ENCODE measurements at places on chromosomes 13 and 19. TPM values are rescaled to one million over a fixed set of nuclear protein-coding genes. Genes with fewer than 3 reads are reported as not detected.

Gene B3GNT3
- total RNA-seq: not detected

Gene SIGLEC5
- total RNA-seq: not detected

GRCh38 chr13:109608503-109608902 lies 177.9 kb downstream of the IRS2 start:
- no peak for DNase-seq

- no peak for DNase-seq
These were observed 55.6 kb downstream of the UFM1 start for GRCh38 chr13:38405216-38405615.

- DNase-seq: no peak
These were observed 3.3 kb upstream of the SLC39A3 start for GRCh38 chr19:2743099-2743498.

DNA sequence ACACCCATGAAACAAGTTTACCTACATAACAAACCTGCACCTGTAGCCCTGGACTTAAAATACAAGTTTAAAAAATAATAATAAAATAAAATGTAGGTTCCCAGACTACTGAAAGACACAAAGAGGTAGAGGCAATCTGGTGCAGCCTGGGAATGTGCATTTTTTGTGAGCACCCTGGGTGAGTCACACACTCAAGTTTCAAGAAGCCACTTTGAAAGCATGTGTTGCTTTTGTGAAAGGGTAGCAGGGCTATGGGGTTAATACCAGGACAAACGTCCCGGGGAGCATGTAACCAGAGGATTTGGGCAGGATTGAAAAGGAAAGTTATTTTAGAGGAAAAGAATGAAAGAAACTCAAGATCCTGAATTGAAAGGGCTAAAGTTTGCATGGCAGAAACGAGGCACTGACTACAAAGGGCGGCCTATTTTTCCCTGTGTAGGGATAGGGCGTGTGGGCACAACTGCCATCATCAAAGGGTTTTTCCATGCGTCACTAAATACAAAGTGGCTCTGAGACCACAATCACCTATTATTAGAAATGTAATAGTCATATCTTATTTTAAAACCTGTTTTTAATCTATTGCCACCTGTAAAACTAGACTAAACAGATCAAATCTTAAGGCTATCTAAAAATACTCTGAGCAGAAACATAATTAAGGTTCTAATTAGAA lies 314.9 kb downstream of the COG6 start:
- DNase-seq: no peak

DNA sequence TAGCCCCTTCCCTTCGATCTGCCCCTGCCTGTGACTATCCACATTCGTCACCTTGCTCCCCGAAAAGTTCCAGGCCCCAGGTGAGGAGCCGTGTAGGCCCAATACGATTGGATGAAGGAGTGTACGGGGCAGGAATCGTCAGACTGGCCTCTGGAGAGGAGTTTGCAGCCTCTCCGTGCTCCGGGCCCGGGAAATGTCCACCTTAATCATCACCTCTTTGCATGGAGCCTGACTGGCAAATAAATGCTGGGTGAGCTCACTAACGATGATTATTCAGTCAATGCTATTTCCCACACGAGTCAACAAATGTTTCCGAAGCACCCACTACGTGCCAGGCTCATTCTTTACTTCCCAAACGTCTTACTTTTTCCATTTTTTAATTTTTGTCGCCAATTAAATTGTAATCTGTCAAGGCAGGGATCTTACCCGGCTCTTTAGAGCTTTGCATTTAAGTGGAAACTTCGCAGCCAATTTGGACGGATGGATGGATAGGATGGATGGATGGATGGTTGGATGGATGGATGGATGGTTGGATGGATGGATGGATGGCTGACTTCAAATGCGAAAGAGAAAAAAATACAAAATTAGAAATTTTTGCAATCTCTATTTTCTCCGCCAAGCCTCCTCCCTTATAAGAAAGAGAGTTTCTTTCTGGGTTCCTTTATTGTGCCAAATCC lies 45.8 kb downstream of the TGDS start:
- DNase-seq: no peak

- no peak for DNase-seq
These were observed 10.5 kb upstream of the GPC6 start for GRCh38 chr13:93216122-93216521.

DNA sequence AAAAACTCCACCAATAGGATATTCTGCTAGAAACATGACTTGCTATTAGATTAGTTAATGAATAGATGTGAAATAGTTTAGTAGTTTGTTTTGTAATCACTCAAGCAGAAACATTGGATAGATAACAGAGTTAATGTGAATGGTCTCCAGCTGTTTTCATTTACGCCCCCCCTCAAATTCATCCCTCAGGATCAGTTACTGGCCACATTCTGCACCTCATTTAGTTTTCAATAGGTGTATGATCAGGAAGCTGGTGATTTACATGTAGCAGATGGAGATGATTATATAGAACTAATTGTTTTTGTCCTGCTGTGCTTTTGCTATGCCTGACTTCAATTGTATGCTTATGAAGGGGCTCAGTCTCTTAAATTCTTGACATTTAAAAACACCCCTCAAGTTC lies 759.0 kb downstream of the SLITRK6 start:
- DNase-seq: no peak

Gene NTF4
- not detected for total RNA-seq

DNA sequence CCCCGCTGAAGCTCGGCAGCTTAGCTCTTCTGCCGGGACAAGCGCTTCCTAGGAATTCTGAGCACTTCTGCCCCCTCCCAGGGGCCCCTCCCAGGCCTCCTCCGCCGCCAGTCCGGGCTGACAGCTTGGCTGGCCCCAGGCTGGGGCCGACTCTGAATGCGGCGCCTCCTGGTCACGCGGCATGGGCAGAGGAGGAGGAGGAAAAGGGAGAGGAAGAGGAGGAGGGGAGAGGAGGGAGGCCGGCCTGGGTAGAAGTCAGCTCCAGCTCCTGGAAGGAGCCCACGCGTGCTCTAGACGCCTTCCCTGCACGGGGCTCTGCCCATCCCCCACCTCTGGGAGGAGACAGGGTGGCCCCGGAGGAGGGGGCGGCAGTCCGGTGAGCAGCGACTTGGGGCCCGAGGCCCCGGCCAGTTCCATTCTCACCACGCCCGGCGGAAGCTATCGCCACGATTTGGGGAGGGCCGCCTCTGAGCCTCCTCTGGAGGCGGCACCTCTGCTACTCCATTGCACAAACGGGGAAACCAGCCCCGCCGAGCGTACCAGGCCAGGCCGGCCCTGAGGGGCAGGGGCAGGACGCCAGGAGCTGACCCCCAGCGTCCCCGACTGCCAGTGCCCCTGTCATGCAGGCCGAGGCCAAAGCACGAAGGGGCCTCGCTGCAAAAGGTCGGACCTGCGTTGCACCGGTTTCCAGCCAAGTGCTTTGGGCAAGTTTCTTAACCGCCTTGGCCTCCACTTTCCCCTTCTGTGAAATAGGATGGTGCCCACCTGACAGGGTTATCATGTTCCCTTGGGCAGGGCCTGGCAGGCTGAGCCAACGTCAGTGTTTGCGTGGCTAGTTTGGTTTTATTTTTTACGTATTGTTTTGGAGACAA lies 31.6 kb downstream of the CCNE1 start:
- no peak for DNase-seq

Gene PCSK4
- 3.2 TPM for total RNA-seq

DNA sequence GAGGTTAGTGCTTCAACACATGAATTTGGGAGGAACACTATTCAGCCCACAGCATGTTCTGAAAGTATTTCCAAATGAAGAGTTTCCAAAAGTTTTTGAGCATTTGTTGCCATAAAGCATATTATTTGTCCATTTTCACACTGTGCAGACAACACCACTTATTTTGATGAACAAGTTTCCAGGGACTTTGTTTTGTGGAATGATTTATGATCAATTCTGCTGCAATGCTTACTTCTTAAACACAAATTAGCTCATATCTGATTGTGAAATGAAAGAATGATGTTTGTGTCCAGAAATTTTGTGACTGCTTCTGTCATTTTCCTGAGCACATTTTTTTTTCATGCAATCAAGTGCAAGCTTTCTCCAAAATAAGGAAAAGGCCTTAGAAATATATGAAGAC lies 205.3 kb downstream of the RAP2A start:
- DNase-seq: no peak

DNA sequence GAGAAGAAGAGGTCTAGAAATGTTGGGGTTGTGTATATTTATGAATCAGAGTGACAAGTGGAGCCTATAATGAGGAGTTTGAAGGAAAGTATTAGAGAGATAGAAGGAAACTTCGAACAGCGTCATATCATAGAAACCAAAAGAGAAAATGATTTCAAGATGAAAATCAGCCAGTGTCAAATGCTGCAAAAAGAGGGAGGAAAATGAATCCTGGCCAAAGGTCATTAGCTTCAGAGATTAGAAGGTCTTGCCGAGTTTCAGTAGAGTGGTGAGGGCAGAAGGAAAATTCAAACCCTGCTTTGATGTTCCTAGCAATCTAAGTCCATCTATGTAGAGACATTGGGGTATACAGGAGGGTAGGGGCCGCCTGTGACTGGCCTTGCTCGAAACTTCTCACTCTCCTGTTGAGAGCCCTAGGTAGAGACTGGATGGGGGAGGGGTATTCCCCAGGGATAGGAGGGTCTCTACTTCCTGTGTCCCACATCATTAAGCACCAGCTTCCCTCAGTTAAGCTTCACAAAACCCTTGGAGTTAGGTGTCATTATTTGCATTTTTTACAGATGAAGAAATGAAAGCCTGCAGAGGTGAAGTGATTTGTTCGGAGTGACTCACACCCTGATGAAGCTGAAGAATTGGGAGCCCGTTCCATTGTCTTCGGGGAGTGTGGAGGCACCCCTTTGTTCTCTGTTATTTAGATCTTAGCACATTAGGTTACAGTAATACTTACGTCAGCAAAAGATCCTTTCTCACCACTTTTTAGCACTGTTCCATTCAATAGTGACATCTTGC lies 62.8 kb downstream of the FGF9 start:
- DNase-seq: no peak

DNA sequence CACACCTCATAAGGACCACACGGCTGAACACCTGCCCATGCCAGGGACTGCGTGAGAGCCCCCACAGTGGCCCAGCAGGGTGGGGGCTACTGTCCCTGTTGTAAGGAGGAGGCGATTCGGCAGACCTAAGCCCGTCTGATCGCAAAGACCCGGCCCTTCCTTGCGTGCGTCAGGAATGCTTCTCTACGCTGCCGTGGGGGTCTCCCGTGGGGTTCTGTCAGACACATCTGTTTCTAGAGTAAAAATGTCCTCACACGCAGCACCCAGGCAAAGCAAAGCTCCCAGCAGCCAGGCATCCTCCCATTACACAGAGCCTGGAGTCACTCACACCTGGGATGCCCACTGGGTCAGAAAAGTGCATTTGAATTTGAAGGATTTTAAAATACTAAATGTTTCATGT lies 147.7 kb upstream of the SOX1 start:
- DNase-seq: no peak
